Ovary (tissue), 10 donors: ENCODE measurements at places on chromosomes 7 and 10.

- peak overlapping the region; percentile 18 for H3K27ac ChIP-seq
- H3K27me3 ChIP-seq: no peaks in the 10 kb centered on the region
- H3K36me3 ChIP-seq: no peaks in the 10 kb centered on the region
- peaks cover 15% of the 10 kb centered on the region for H3K4me1 ChIP-seq
These were observed 9.8 kb downstream of the SAP25 start for GRCh38 chr7:100563809-100564400.

DNA sequence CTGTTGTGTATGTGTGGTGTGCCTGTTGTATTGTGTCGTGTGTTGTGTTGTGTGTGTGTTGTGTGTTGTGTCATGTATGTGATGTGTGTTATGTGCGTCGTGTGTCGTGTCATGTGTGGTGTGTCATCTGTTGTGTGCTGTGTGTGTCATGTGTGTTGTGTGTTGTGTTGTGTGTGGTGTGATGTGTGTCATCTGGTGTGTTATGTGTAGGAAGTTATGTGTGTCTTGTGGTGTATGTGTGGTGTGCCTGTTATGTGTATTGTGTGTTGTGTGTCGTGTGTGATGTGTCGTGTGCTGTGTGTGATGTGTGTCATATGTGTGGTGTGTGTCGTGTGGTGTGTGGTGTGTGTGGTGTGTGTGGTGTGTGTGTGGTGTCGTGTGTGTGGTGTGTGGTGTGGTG is 145.2 kb downstream of the DNAJB6 start:
- no peak for DNase-seq
- H3K27me3 ChIP-seq: no peaks in the 10 kb centered on the region
- no peak overlapping the region for H3K27ac ChIP-seq
- H3K4me1 ChIP-seq: no peaks in the 10 kb centered on the region
- H3K36me3 ChIP-seq: no peaks in the 10 kb centered on the region

- no peak for DNase-seq
- H3K27me3 ChIP-seq: no peaks in the 10 kb centered on the region
- no peak overlapping the region for H3K27ac ChIP-seq
- H3K4me1 ChIP-seq: no peaks in the 10 kb centered on the region
- no peaks in the 10 kb centered on the region for H3K36me3 ChIP-seq
- H3K4me3 ChIP-seq: no peak overlapping the region
These were observed 43.3 kb upstream of the SLC26A3 start for GRCh38 chr7:107846324-107846723.

- no peaks in the 10 kb centered on the region for H3K4me1 ChIP-seq
- H3K27me3 ChIP-seq: no peaks in the 10 kb centered on the region
- no peaks in the 10 kb centered on the region for H3K36me3 ChIP-seq
- DNase-seq: no peak
- no peak overlapping the region for H3K27ac ChIP-seq
These were observed 6.7 kb upstream of the GSDME start for GRCh38 chr7:24764011-24764410.

DNA sequence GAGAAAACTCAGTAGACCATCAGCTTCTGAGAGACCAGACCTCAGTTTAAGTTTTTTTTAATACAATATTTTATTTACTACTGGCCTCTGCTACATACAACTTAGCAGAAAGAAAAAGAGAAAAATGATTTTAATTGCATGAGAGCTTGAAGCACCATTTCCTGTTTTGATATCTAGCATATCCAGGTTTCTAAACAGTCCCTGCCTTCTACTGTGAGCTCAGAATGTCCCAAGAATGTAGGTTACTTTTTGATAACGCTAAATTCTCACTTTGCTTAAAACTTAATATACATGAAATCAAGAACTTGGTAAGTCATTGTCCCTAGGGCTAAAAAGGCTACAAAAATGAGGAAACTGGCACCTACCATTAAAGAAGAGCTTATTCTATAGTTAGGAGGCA is 7.0 kb downstream of the TMEM243 start:
- no peak overlapping the region for H3K27ac ChIP-seq
- no peaks in the 10 kb centered on the region for H3K27me3 ChIP-seq
- H3K36me3 ChIP-seq: no peaks in the 10 kb centered on the region
- H3K4me3 ChIP-seq: no peak overlapping the region

GRCh38 chr10:95815701-95816240 is 59.8 kb downstream of the ENTPD1 start:
- no peaks in the 10 kb centered on the region for H3K27me3 ChIP-seq
- H3K4me3 ChIP-seq: no peak overlapping the region
- no peak for DNase-seq
- H3K27ac ChIP-seq: no peak overlapping the region
- H3K4me1 ChIP-seq: no peaks in the 10 kb centered on the region
- no peaks in the 10 kb centered on the region for H3K36me3 ChIP-seq
